ENCODE measurements at places on chromosomes 5 and 9. TPM values are rescaled to one million over a fixed set of nuclear protein-coding genes. Genes with fewer than 3 reads are reported as not detected.

GRCh38 chr9:7443541-7443940 is 356.0 kb downstream of the DMAC1 start:
- no peak for DNase-seq

GRCh38 chr9:73137286-73137899 is 14.3 kb upstream of the ANXA1 start:
- no peak for DNase-seq

GRCh38 chr9:18346745-18347144 is 127.2 kb upstream of the ADAMTSL1 start:
- no peak for DNase-seq

GRCh38 chr5:154179846-154180710 is 10.5 kb upstream of the GALNT10 start:
- DNase-seq, result no peak

DNA sequence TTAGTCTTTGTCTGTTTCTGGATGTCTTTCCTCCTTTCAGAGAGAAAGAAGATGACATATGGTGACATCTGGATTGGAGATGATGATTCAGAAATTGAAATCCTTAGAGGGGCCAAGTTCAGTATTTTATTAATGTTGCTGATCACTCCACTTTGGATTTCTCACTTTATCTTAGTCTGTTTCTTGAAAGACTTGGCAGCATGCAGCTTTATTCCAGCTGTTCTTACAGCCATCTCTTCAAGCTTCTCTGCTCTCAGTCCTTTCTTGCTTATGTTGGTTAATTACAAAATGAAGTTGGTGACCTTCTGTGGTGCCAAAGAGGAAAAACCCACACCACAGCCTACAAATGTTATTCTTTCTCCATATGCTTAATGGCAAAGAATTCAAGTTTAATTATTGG is 62.1 kb downstream of the SNCAIP start:
- DNase-seq, result no peak

DNA sequence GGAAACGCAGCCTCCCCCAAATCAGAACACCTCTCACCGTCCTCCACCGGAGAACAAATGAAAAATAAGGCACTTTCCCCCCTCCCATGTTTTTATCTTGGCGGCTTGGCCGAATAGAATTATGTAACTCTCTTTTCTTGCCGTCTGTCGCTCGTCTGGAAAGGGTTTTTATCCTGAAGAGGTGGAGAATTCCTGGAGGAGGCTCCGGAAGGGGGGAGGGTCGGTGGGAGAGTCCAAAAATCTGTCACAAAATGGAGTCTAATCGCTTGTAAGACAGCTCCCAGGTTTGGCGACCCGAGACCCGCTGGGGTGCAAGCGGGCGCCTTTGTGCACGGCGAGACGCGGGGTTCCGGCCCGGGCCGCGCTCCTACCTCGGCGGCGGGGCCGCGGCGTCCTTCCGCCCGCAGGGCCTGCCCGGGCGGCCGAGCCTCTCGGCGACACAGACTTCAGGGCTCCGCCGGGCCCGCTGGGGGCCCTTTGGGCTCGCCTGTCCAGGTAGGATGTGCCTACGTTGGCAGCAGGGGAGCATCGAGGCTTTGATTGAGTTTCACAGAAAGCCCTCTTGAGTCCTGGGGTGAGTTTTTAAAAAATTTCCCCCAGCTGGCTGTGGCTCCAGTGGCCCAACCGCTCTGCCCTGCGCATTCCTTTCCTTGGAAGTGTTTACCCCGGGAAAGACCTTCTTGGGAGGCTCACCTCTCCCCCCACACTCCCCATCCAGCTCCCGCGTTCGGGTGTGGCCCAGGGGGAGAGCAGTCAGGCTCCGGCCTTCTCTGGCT is 5.0 kb downstream of the LMX1B start:
- DNase-seq, result no peak

- DNase-seq, result no peak
Observed at GRCh38 chr9:125532412-125532811, 174.6 kb downstream of the MAPKAP1 start.

- DNase-seq, result peak; percentile 21
Observed at GRCh38 chr5:17218353-17219005, 1.0 kb downstream of the BASP1 start.

- DNase-seq, result no peak
Observed at GRCh38 chr9:19781240-19781639, 7.6 kb downstream of the SLC24A2 start.

GRCh38 chr9:2662496-2662895 is 40.9 kb downstream of the VLDLR start:
- no peak for DNase-seq

- no peak for DNase-seq
Observed at GRCh38 chr5:111231119-111231518, 6.9 kb downstream of the CAMK4 start.

Gene HRH2
- polyA plus RNA-seq, result 2.7 TPM

Gene TNPO1
- 100 TPM for polyA plus RNA-seq

Gene ZNF354C
- polyA plus RNA-seq, result 16.2 TPM

Gene TNFSF8
- 0.33 TPM for polyA plus RNA-seq

Gene SNCAIP
- polyA plus RNA-seq, result 23.5 TPM

Gene ANP32B
- polyA plus RNA-seq, result 273 TPM

All from renal pelvis (tissue), 12 donors.